Gastroesophageal sphincter (tissue), 4 donors: ENCODE measurements at places on chromosomes 6 and 20. TPM values are rescaled to one million over a fixed set of nuclear protein-coding genes. Genes with fewer than 3 reads are reported as not detected.

GRCh38 chr6:134397676-134398075 lies 79.8 kb upstream of the SGK1 start:
- H3K4me3 ChIP-seq = no peak overlapping the region
- no peaks in the 10 kb centered on the region for H3K4me1 ChIP-seq

The KHDC1L gene
- not detected for total RNA-seq

DNA sequence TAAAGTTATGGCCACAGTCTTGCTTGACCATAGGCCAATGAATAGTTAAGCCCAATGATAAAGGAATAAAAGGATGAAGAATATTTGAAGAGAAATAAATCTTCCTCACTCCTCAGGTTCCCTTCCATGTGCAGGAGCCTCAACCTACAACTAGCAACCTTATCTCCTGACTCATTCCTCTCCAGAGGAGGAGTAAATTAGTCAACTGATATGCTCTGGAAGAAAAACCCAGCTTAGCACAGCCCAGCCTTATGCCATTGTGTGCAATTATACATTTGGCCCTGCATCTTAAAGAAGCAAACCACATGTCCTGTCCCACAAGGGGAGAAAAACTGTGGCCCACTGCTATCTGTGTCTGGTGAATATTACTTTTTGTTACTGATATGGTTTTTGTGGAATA lies 82.1 kb downstream of the PHIP start:
- ATAC-seq = no peak
- no peak overlapping the region for H3K27ac ChIP-seq
- no peaks in the 10 kb centered on the region for H3K4me1 ChIP-seq
- H3K27me3 ChIP-seq = no peaks in the 10 kb centered on the region
- no peak overlapping the region for H3K4me3 ChIP-seq
- H3K36me3 ChIP-seq = peaks cover 87% of the 10 kb centered on the region

DNA sequence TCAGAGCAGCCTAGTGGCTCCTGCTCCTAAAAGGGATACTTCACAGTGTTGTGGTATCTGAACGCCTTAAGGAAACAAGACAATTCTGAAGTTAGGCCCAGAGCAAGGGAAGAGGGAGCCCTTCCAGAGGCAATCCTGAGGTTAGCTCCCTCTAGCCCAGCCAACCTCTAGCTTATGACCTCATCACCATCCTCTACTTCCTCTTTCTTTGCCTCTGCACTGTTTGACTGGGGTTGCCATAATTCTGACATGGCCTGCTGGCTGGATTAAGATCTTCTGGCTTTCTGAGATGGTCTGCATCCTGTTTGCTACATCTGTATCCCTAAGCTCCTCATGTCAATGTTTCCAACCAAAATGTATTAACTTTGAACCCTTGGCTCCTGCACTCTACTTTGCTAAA lies 23.3 kb upstream of the BMP2 start:
- ATAC-seq = no peak
- no peak overlapping the region for H3K4me3 ChIP-seq
- H3K4me1 ChIP-seq = no peaks in the 10 kb centered on the region
- no peaks in the 10 kb centered on the region for H3K36me3 ChIP-seq
- no peak overlapping the region for H3K27ac ChIP-seq
- H3K27me3 ChIP-seq = no peaks in the 10 kb centered on the region

The NRSN1 gene
- total RNA-seq = 0.15 TPM

The SPTLC3 gene
- 14.6 TPM for total RNA-seq

DNA sequence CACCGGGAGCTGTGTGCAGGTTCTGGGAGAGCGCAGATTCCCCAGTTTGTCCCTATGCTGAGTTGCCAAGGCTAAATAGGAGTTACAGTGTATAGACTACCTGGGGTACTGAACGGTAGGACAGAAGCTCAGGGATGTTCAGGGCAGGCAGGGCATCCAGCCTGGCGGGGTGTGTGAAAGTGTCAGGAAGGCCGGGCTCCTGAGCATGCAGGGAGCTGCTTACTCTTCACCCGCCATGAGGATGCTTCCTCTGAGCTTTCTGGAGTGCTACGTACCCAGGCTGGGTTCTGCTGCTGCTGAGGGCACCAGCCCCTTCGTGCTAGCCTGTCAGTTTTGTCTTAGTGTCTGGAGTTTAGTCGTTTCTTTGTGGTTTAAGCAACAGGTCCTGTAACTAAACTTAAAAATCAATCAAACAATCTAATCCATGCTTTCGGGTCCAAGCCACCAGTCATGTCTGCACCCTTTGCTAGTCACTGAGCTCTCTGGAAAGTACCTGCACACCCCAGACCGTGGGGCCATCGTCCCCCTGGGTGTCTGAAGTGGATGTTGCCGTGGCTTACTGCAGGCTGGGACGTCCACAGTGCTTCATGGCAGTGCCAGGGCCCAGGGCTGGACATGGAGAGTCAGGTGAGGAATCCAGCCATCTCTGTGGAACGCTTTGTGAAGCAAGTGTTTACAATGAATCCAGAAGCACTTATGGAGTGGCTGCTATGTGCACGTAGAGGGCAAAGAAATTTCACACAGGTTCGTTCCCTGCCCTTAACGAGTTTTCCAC lies 220.3 kb upstream of the SNX9 start:
- ATAC-seq = no peak
- H3K4me3 ChIP-seq = no peak overlapping the region
- no peaks in the 10 kb centered on the region for H3K4me1 ChIP-seq
- no peaks in the 10 kb centered on the region for H3K36me3 ChIP-seq

DNA sequence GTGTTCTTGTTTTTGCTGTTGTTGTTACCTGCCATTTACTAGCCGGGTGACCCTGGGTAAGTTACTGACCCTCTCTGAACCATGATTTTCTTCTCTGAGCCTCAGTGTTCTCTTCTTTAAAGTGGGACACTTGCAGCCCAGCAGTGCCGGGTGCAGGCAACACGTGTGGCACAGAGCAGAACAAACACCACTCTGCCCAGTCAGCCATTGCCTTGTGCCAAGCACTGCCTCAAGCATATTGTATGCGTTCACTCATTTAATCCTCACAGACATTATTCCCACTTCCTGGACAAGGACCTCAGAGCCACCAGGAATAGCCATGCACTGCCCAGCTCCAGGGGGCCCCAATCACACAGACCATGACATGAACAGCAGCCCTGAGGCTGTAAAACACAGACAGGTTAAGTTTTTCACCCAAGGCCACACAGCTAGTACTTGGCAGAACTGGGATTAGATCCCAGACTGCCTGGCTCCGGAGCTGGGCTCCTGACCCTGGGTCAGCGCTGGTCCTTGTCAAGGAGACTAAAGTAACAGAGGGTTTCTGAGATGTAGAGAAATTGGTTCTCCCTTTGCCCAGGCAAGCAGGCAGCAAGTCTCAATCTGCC lies 74.0 kb upstream of the PTPN1 start:
- ATAC-seq = no peak
- no peak overlapping the region for H3K27ac ChIP-seq
- no peak overlapping the region for H3K4me3 ChIP-seq
- H3K36me3 ChIP-seq = no peaks in the 10 kb centered on the region
- no peaks in the 10 kb centered on the region for H3K4me1 ChIP-seq
- no peaks in the 10 kb centered on the region for H3K27me3 ChIP-seq

DNA sequence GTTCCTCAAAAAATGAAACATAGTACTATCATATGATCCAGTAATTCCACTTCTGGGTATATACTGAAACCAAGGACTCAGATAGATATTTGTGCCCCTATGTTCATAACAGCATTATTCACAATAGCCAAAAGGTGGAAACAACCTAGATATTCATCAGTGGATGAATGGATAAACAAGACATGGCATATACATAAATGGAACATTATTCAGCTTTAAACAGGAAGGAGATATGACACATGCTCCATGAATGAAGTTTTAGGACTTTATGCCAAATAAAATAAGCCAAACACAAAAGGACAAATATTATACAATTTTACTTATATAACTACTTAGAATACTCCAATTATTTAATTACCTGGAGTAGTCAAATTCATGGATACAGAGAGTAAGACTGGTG lies 16.4 kb downstream of the PLCB1 start:
- ATAC-seq = no peak
- peaks cover 1% of the 10 kb centered on the region for H3K36me3 ChIP-seq
- no peaks in the 10 kb centered on the region for H3K27me3 ChIP-seq
- no peak overlapping the region for H3K27ac ChIP-seq
- no peak overlapping the region for H3K4me3 ChIP-seq

The HLA-DMB gene
- total RNA-seq = 7.3 TPM

The TRPC4AP gene
- total RNA-seq = 51.2 TPM

DNA sequence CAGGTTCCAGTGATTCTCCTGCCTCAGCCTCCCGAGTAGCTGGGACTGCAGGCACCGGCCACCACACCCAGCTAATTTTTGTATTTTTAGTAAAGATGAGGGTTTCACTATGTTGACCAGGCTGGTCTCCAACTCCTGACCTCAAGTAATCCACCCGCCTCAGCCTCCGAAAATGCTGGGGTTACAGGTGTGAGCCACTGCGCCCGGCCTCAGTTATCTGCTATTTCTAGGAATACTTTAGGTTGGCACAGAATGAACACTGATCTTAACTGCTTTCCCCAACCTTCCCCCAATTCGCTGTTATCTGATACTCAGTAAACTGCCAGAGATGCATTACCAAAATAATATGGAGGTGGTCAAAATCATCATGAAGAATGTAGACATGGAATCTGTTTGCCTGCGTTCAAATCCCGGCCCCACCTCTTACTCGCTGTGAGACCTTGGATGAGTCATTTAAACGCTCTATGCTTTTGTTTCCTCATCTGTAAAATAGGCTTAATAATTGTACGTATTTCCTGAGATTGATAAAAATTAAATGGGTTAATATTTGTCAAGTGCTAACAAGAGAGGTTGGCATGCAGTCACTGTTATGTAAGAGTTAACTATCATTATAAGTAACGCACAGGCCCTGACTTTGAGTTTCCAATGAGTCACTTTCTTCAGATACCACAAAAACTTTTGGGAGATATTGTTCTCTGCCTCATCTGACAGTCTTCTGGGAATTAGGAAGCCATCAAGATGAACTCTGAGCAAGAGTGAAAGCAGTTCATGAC lies 44.5 kb upstream of the NCOA3 start:
- no peak overlapping the region for H3K4me3 ChIP-seq
- no peaks in the 10 kb centered on the region for H3K4me1 ChIP-seq
- no peak for ATAC-seq
- H3K27ac ChIP-seq = no peak overlapping the region
- H3K36me3 ChIP-seq = no peaks in the 10 kb centered on the region

- H3K36me3 ChIP-seq = no peaks in the 10 kb centered on the region
- no peak for ATAC-seq
- no peaks in the 10 kb centered on the region for H3K27me3 ChIP-seq
- H3K4me1 ChIP-seq = no peaks in the 10 kb centered on the region
These were observed 330.2 kb downstream of the EPM2A start for GRCh38 chr6:145405006-145405551.

- no peak overlapping the region for H3K27ac ChIP-seq
- H3K36me3 ChIP-seq = no peaks in the 10 kb centered on the region
- no peaks in the 10 kb centered on the region for H3K4me1 ChIP-seq
- ATAC-seq = no peak
- no peaks in the 10 kb centered on the region for H3K27me3 ChIP-seq
These were observed 1152.0 kb downstream of the EPHA7 start for GRCh38 chr6:92267335-92267734.

- no peak overlapping the region for H3K27ac ChIP-seq
- H3K27me3 ChIP-seq = no peaks in the 10 kb centered on the region
- H3K4me3 ChIP-seq = no peak overlapping the region
- ATAC-seq = no peak
These were observed 42.0 kb downstream of the RSPO3 start for GRCh38 chr6:127160484-127160883.

The SLC22A3 gene
- total RNA-seq = 31.0 TPM

DNA sequence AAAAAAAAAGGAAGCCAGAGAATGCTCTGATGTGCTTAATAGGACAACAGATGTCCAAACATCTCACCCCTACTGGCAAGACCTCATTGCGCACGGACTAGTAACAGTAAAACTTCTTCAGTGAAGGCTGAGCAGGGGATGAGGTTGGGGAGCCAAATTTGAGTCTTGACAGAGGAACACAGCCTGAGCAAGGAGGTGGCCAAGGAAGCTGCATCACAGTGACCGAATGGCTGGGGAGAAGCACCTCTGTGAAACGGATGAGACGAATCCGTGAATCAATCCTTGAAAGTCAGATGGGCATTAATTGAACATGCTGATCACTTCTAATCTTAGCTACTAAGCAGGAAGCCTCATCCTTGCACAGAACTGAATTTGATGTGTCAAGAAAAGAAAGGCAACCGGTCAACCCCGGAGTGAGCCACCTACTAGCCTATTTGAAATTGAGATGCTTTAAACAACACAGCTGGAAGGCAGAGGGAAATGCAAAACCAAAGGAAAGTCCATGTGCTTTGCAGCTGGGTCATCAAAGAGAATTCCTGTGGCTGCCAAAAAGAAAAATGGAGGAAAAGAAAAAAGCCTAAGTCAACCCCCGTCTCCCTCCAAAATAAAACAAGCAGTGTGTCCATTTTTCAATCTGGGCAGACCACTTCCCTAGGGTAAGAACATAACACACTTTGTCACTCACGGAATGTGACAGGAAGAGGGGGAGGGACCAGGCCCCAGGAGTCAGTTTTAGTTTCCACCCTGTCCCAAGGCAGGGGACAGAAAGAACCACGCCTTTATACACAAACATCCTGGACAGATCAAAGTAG lies 29.5 kb downstream of the PXDC1 start:
- H3K4me1 ChIP-seq = peaks cover 62% of the 10 kb centered on the region
- no peak overlapping the region for H3K4me3 ChIP-seq
- no peaks in the 10 kb centered on the region for H3K36me3 ChIP-seq
- no peaks in the 10 kb centered on the region for H3K27me3 ChIP-seq

The IPCEF1 gene
- total RNA-seq = 0.27 TPM

The GGTLC1 gene
- total RNA-seq = not detected

GRCh38 chr20:36115925-36116324 lies 38.6 kb upstream of the EPB41L1 start:
- no peaks in the 10 kb centered on the region for H3K36me3 ChIP-seq
- no peaks in the 10 kb centered on the region for H3K27me3 ChIP-seq
- H3K4me1 ChIP-seq = no peaks in the 10 kb centered on the region
- no peak for ATAC-seq
- H3K4me3 ChIP-seq = no peak overlapping the region

- no peak for ATAC-seq
- H3K36me3 ChIP-seq = no peaks in the 10 kb centered on the region
- peaks cover 74% of the 10 kb centered on the region for H3K4me1 ChIP-seq
- no peak overlapping the region for H3K4me3 ChIP-seq
- H3K27me3 ChIP-seq = no peaks in the 10 kb centered on the region
- H3K27ac ChIP-seq = no peak overlapping the region
These were observed 6.7 kb downstream of the NUDT3 start for GRCh38 chr6:34385793-34386195.

GRCh38 chr20:59994697-59995122 lies 36.5 kb downstream of the CDH26 start:
- H3K27me3 ChIP-seq = peaks cover 6% of the 10 kb centered on the region
- H3K4me1 ChIP-seq = peaks cover 7% of the 10 kb centered on the region
- ATAC-seq = peak; percentile 50
- peak overlapping the region; percentile 19 for H3K4me3 ChIP-seq
- no peak overlapping the region for H3K27ac ChIP-seq

DNA sequence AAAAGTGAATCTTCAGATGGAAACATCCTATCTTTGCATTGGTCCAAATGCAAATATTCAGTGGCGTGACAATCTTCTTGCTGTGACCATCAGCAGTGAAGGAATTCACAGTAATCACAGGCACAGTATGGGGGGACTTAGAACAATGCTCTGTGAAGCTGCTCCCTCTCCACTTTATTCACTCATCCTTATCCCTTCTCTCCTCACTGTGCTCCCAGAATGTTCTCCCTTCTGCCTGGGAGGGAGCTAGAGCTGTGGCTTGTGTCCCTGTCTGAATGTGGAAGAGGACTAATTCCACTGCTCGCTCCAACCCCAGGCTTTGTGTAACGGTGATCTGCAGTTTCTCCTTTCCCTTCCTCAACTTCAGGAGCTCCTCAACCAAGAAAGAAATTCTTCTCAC lies 243.7 kb downstream of the ALDH8A1 start:
- no peaks in the 10 kb centered on the region for H3K36me3 ChIP-seq
- H3K27me3 ChIP-seq = no peaks in the 10 kb centered on the region
- ATAC-seq = no peak
- H3K4me3 ChIP-seq = no peak overlapping the region
